Type B pancreatic cell (in vitro differentiated cells): ENCODE measurements at places on chromosomes 5 and 9. TPM values are rescaled to one million over a fixed set of nuclear protein-coding genes. Genes with fewer than 3 reads are reported as not detected.

PITX1 gene
- 6.3 and 13.4 TPM in 2 replicates for total RNA-seq

DNA sequence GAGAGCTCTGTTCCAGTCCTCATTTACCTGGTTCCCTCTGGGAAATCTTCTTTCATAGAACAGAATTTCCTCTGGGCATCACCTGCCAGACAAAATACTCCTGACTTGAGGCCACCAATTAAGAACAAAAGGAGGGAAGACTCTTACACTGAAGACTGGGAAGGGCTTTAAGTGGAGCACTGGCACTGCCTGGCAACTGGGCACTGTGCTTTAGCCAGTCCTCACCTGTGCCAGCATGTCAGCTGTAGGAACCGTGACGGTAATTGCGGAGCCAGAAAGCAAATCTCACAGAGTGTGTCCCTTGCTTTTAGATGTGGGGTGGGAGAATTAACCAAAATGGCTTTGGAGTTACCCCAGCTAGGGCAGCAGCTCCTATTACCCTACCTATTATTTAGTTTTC lies 40.6 kb downstream of the FAM219A start:
- no peak for DNase-seq

DNA sequence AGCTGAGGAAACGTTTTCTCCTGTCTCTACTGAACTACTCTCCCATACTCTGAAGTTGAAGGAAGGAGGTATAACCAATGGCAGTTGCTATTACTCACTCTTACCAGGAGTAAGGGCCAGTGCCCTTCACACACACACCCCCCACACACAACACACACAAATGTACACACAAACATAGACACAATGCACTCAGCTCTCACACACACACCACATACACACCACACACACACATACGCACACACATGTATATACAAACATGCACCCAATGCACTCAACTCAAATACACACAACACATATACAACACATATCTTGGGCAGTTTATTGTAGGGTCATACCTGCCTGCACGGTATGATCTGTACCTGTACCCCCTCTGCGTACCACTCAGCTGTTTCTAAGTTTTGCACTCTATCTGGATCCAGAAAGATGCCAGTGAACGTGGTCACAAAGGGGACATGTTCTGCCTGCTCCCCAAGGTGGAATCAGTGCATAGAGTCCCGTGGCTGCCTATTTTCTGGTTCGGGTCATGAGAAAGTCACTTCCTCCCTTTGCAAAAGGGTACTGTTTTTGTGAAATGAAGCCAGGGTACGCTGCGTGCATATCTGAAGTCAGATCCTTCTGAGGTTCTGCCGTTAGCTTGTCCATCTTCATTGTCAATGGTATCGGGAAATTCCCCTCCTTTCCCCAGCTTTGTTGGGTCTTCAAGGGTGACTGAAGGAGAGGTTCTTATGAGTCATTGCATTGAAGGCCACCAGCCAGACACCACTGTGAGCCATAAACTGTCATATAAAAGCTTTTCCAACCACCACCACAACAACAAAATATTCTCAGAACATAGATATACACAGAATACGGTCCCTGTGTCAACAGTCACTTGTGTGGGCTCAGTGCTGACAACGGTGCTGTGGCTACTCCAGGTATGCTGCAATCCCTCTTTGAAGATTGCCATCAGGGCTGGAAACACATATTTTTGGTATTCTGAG lies 131.9 kb downstream of the UGCG start:
- no peak for DNase-seq

TRIM36 gene
- total RNA-seq, result 14.1 and 55.2 TPM in 2 replicates

DNA sequence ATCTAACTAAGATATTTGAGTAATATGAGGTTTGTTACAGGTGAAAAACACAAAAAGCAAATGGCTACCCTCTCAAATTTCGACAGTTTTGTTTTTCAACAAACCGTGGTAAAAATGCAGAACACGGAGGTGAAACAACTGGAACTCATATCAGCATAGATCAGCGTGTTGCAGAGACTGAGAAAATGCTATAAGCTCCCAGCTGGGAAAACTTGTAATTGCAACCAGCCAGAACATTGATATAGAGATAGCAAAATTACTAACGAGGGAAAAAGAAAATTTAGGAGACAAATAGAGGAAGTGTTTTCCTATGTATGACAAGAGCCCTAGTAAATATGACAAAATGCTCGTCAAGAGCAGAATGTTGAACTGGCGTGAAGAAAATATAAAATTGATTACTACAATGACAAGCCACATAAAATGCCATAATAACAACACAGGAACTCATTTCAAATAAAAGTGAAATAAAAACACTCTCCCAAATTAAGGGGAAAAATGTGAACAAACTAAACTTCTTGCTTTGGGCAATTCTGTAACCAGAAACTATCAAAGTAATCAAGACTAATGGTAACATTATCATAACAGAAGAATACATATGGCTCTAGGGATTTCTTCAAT lies 1989.8 kb downstream of the EFNA5 start:
- no peak for DNase-seq

GRCh38 chr5:5494489-5495402 lies 72.3 kb downstream of the ICE1 start:
- no peak for DNase-seq

GABRA6 gene
- not detected in 2 replicates for total RNA-seq

SLIT3 gene
- total RNA-seq, result 17.0 and 56.6 TPM in 2 replicates

FBP1 gene
- 25.9 and 35.9 TPM in 2 replicates for total RNA-seq

GRCh38 chr5:167920589-167920988 lies 370.9 kb upstream of the WWC1 start:
- no peak for DNase-seq

GRCh38 chr9:125700791-125701190 lies 6.2 kb downstream of the MAPKAP1 start:
- DNase-seq, result no peak

GRCh38 chr5:133844836-133845235 lies 123.6 kb downstream of the C5orf15 start:
- no peak for DNase-seq

FOXD4L4 gene
- 0.51 TPM in 1 of 2 replicates, not detected in the other for total RNA-seq

PCDHB12 gene
- 1.4 and 2.3 TPM in 2 replicates for total RNA-seq

DNA sequence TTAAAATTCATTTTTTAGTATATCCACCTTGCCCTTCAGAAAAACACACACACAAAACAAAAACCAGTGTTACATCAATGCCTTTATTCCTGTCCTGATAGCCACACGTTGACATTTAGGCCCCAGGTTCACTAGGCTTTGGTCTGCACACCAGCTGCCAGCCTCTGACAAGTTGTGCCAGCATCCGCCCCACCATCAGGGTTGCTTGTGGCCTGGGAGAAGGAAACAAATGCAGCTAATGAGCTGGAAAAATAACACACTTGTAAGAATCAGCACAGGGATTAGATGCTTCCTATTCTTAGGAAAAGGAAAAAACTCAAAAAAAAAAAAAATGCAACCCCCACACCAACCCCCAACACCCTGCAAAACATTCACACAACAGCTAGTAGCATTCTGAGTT lies 404.0 kb upstream of the GRIA1 start:
- DNase-seq, result no peak

- DNase-seq, result peak; percentile 73
These were observed 518 bp downstream of the UBE2B start for GRCh38 chr5:134371834-134372340.

- no peak for DNase-seq
These were observed 153.2 kb upstream of the EGFLAM start for GRCh38 chr5:38105231-38105570.

- DNase-seq, result no peak
These were observed 72.3 kb upstream of the STARD4 start for GRCh38 chr5:111584651-111585050.

DNA sequence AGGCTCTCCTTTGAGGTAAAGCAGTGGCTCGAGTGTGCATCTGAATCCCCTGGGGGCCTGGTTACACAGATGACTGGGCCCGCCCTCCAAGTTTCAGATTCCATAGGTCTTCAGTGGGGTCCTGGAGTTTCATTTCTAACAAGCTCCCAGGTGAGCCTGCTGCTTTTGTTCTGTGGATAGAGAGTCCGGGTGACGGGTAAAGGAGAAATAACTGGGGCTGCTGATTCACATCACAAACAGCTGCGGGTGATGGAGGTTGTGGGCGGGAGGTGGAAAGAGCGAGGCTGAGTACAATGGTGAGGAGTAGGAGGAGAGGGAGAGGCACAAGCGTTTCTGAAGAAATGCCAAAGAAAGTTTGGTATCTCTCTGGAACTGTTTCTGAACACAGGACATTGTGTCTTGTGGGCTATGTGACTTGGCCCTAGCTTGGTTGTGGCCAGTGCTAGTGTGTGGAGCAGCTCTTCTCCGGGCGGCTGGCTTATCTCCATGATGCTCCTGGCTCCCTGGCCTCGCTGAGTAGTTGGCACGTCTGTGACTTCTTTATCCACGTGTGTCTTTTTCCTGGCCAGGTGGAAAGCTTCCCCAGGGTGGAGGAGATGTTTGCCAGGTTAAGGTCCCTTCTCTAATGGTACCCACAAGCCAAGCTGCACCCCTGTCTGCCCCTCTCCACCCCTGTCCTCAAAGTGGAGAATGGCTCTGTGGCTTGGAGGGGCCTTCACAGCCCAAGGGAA lies 61.7 kb downstream of the HSPA4 start:
- no peak for DNase-seq

- DNase-seq, result no peak
These were observed 39.7 kb downstream of the FABP6 start for GRCh38 chr5:160269017-160269416.

DNA sequence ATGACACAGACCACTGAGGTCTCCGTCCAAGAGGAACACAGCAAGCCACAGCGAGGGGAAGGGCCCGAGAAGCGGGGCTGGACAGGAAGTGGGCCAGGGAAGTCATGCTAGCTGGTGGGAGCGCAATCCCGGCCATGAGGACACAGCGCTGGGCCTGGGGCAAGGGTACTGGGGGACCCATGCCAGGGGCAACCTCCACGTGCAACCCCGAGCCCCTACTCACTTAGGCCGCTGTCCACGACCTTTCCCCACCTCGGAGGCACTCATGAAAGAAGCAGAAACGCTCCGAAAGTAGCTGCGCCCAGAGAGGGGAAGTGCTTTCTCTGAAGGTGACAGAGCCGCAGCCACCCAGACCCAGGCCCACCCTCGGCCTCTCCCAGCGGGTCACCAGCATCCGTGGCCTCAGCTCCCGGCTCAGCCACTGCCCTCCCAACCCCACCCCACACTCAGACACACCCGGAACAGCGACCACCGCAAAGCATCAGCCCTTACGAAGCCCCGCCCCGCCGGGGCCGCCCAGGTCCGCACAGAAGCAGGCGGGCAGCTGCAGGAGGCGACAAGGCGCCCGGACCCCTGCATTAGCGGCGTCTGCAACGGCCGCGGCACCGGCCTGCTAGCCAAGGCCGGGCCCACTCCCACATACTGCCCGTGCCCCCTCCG lies 782 bp downstream of the BICD2 start:
- no peak for DNase-seq

PCDH12 gene
- not detected in 2 replicates for total RNA-seq

DNA sequence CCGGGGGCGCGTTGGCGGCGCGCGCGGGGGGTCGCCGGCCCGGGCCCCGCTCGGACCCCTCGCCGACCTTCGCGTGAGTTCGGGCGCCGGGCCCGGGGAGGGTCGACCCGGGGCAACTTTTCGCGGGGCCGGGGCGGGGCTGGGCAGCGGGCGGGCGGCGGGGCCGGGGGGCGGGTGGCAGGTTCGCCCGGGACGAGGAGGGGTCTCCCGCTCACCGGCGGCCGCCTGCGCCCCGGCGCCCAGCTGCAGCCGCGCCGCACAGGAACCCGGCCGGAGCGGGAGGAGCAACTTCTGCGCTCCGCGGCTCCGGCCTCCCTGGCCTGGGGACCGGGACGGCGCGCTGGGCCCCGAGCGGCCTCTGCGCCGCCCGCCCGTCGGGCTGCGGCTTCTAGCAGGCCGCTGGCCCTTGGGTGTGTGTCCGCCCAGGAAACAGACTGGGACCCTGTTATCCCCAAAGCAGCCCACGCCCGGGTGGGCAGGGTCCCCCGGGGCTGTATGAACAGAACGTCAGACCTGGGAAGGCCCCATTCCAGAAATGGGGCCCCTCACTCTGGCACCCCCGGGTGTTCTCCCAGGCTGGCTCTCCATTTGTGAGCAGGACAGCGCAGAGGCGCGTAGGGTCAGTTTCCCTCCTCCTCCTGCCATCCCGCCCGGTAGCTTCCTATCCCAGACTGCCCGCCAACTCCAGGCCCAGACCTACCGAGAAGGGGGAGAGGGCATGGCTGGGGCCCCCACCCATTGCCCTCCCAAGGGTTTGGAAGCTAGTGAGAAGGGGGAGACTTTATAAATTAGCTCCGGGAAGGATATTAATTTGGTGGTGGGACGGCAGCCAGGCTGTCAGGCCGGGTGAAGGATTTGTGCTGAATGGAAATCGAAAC lies 708 bp downstream of the RXRA start:
- no peak for DNase-seq

- no peak for DNase-seq
These were observed 143.4 kb downstream of the EPB41L4A start for GRCh38 chr5:112275671-112276070.

ECM2 gene
- total RNA-seq, result 0.24 and 0.51 TPM in 2 replicates

DNA sequence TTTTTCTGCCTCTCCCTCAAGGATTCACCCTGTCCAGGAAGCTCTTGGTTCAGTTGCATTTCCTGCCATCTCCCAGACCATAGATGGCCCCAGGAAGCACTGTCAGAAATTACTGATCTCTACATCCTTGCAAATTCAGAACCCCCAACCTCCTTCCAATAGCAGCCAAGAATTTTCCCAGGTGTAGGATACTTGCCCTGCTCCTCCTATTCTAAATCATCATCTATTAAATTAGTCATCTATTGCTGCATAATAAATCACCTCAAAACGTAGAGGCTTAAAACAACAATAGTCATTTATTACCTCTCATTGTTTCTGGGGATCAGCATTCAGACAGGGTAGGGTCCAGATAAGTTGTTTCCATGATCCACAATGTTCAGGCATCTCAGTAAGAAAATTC lies 26.1 kb upstream of the ADRA1B start:
- no peak for DNase-seq

DNA sequence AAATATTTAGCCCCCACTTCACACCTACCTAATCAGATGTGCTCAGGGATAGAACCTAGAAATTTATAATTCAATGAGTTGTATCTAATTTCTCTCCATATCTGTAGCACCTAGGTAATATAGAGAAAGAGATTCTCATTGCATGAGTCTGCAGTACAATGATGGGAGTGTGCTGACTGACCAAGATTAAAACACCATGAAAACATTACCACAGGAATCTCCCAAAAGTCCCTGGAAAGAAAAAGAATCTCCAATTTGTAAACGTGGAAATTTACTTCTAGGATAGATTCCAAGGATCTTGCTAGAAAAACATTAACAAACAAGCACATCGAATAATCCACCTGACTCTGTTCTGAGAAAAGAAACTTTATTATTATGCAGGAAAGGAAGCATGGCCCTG lies 45.0 kb upstream of the DMRTA1 start:
- no peak for DNase-seq

DNA sequence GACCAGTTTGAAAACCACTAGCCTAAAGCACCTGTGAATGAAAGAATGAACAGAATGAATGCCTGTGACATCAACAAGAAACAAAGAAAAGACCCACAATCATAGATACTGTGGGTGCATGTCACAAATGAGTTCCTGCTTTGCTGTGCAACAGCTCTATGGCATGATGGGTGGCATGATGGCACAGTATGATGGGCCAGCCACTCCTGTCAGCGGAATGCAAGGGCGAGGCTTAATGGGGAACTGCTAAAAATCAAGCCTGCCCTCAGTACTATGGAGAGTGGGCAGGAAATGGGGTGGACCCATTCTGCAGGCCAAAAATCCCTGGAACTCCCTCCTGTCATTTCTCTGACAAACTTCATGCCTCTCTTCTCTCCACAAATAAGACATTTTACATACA lies 89.0 kb downstream of the DCP2 start:
- no peak for DNase-seq

GRCh38 chr9:120392711-120393110 lies 187.3 kb downstream of the CDK5RAP2 start:
- no peak for DNase-seq
